HFFc6 (cell line): ENCODE measurements at places on chromosomes 7 and 10.
A peak's percentile ranks its signal among the peaks of the same experiment; 100 is the strongest.

DNA sequence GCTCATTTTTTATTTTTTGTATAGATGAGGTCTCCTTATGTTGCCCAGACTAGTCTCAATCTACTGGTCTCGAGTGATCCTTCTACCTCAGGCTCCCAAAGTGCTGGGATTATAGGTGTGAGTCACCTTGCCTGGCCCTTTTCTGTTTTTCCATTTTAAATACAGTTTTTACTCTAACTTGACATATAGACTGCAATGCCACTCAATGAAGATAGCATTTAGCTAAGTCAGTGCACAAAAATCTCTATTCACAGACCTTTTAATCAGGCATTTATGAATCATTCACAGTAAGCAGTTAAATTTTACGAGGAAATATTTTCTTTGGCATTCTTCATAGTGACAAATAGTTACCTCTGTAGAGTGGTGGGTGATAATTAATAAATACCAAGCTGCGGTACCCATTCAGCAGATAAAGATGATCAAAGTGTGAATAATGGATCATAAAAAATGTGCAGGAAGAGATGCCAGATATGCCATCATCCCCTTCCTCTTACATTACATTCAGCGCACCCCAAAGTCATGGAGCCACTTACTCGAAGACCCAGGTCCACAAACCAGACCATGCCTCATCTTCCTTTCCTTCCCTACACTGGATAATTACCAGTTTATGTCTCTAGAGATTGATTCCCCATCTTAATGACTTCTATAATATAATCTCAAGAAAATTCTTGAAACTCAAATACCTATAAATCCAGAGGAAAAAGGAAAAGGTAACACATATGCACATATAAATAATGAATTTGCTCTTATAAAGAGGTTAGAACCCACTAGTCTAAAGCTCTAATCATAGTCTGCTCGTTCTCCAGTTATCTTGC lies 56.0 kb downstream of the UBE2H start:
- H3K4me3 ChIP-seq, result peak overlapping the region; percentile 25; the same call in 1 of the 2 replicates
- H3K27me3 ChIP-seq, result no peaks in the 10 kb centered on the region
- peaks cover 45% of the 10 kb centered on the region for H3K4me1 ChIP-seq
- peaks cover 19% of the 10 kb centered on the region for H3K36me3 ChIP-seq
- H3K27ac ChIP-seq, result peak overlapping the region; percentile 66

DNA sequence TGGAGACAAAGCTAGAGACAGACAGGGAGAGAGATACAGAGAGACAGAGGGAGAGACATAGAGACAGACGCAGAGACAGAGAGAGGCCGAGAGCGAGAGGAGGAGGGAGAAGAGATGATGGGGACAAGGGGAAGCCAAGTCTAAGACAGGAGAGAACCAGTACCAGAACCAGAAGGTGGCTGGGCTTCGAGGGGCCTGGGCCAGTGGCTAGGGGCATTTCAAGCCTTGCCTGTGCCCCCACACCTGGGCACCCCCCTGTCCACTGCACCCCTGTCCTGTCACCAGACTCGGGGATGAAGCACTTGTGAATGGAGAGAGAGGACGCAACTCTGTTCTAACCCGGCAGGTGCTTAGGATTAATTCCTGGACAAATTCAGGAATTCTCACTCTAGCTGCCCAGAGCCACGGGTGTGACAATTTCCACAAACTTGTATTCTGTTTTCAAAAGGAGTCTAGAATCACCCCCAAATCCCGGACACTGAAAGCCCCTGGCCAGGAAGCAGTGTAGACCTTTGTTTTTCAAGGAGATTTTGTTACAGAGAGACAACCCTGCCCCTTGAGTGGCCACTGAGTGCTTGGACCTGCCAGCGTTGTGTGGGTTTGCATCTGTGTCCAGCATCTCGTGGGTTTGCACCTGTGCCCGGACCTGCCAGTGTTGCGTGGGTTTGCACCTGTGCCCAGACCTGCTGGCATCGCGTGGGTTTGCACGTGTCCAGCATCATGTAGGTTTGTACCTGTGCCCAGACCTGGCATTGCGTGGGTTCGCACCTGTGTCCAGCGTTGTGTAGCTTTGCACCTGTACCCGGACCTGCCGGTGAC lies 157.3 kb downstream of the WDR37 start:
- DNase-seq, result no peak
- H3K4me3 ChIP-seq, result no peak overlapping the region
- no peak overlapping the region for H3K27ac ChIP-seq
- no peaks in the 10 kb centered on the region for H3K36me3 ChIP-seq
- H3K4me1 ChIP-seq, result no peaks in the 10 kb centered on the region
- no peaks in the 10 kb centered on the region; the same call in 1 of the 2 replicates for H3K27me3 ChIP-seq

DNA sequence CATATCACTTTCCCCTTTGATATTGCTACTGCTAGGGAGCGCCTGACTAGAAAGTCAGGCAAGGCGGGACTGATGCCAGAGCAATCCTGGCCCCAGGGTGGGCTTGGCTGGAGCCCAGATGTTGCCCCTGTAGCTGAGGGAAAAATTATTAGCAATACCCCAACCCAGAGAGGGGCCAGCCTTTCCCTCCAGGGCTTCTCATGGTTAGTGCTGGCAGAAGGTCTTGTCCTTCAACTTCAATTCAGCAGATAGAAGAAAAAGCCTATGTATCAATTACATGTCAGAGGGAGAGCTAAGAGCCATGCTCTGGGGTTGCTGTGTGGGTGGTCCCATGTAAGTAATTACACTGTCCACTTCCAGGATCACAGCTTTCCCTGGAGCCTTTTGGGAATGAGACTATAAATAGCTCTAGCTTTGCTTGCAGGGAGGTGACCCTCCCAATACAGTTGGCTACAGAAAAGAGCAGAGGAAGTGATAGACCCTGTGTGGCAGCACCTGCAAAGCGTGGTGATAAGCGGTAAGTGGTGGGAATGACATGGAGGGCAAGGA lies 579.1 kb downstream of the CCSER2 start:
- peaks cover 2% of the 10 kb centered on the region for H3K27me3 ChIP-seq
- H3K36me3 ChIP-seq, result no peaks in the 10 kb centered on the region
- no peaks in the 10 kb centered on the region for H3K4me1 ChIP-seq
- no peak for DNase-seq
- H3K4me3 ChIP-seq, result no peak overlapping the region

DNA sequence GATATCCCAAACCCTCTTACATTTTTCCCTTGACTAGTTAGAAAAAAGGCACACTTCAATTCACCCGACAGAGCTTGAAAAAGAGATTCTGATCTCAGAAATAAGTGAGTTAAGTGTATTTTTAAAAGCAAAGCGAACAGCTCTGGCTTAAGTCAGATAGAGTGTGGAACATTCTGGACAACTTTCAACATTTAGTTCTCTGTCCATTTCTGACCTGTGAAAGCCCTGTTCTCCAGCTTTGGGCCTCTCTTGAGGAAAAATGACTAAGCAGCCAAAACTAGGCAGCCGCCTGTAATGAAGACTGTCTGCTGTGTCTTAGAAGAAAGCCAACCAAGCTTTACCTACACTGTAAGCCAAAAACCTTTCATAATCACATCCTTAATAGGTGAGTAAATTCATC lies 50.5 kb downstream of the CDK6 start:
- H3K36me3 ChIP-seq, result peaks cover 65% of the 10 kb centered on the region
- DNase-seq, result peak; percentile 57
- H3K4me1 ChIP-seq, result peaks cover 87% of the 10 kb centered on the region
- no peak overlapping the region; the same call in none of the 2 replicates for H3K4me3 ChIP-seq

DNA sequence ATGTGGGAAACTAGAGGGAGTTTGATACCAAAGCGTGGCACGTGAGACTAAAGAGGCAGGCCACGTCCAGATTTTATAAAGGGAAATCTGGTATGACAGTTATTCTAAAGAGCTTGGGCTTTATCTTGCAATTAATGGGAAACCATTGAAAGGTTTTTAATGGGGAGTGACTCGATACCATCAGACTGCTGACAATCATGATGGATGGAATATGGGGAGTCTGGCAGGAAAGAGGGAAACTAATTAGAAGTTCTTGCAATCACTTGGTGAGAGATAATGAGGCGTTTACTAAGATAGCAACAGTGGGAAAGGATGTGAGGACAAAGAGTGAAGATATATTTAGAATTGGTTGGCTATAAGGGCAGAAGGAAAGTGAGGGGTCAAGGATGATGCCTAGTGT lies 94.0 kb downstream of the MBL2 start:
- H3K4me3 ChIP-seq, result no peak overlapping the region
- peaks cover 17% of the 10 kb centered on the region for H3K4me1 ChIP-seq
- no peaks in the 10 kb centered on the region for H3K36me3 ChIP-seq
- DNase-seq, result no peak
- no peaks in the 10 kb centered on the region; the same call in 1 of the 2 replicates for H3K27me3 ChIP-seq
- H3K27ac ChIP-seq, result no peak overlapping the region

DNA sequence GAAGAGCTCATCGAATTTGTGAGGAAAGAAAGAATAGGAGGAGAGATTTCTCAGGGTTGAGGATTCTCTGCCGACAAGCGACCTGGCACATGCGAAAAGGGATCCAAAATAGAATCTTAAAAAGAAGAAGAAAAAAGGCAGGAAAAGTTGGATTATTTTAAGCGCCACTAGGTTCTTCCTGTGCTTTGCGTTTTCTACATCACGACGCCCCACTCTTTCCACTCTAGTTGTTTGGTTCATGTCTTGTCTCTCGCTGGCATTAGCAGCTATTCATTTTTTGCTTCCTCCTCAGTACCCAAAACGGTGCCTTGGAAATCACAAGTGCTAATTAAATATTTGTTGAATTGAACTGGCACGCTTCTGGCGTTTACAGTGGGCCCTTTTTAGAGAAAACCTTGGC lies 674 bp upstream of the FRA10AC1 start:
- H3K4me3 ChIP-seq, result no peak overlapping the region
- no peaks in the 10 kb centered on the region for H3K4me1 ChIP-seq
- no peaks in the 10 kb centered on the region for H3K27me3 ChIP-seq
- no peak for DNase-seq
- no peak overlapping the region for H3K27ac ChIP-seq
- H3K36me3 ChIP-seq, result no peaks in the 10 kb centered on the region

- H3K4me1 ChIP-seq, result no peaks in the 10 kb centered on the region
- no peaks in the 10 kb centered on the region for H3K36me3 ChIP-seq
- H3K27ac ChIP-seq, result no peak overlapping the region
- no peaks in the 10 kb centered on the region; the same call in 1 of the 2 replicates for H3K27me3 ChIP-seq
- no peak overlapping the region for H3K4me3 ChIP-seq
- no peak for DNase-seq
Observed at GRCh38 chr7:31648288-31648687, 38.7 kb upstream of the PPP1R17 start.

GRCh38 chr10:110258542-110258941 lies 46.2 kb downstream of the SMNDC1 start:
- no peak for DNase-seq
- no peaks in the 10 kb centered on the region for H3K27me3 ChIP-seq
- H3K4me1 ChIP-seq, result peaks cover 9% of the 10 kb centered on the region; the same call in 1 of the 2 replicates

- peaks cover 18% of the 10 kb centered on the region for H3K27me3 ChIP-seq
- DNase-seq, result no peak
- no peak overlapping the region for H3K27ac ChIP-seq
Observed at GRCh38 chr7:112370436-112370835, 79.8 kb upstream of the IFRD1 start.

- peaks cover 45% of the 10 kb centered on the region for H3K4me1 ChIP-seq
- no peak overlapping the region for H3K27ac ChIP-seq
- H3K27me3 ChIP-seq, result peaks cover 2% of the 10 kb centered on the region; the same call in 1 of the 2 replicates
- no peak overlapping the region for H3K4me3 ChIP-seq
Observed at GRCh38 chr10:33309406-33309805, 25.1 kb downstream of the NRP1 start.

GRCh38 chr10:81031774-81032173 lies 494.1 kb downstream of the SH2D4B start:
- no peak overlapping the region for H3K4me3 ChIP-seq
- no peaks in the 10 kb centered on the region for H3K4me1 ChIP-seq
- H3K27ac ChIP-seq, result no peak overlapping the region
- peaks cover 9% of the 10 kb centered on the region for H3K36me3 ChIP-seq
- DNase-seq, result no peak

- H3K27ac ChIP-seq, result no peak overlapping the region
- peaks cover 13% of the 10 kb centered on the region for H3K27me3 ChIP-seq
- no peaks in the 10 kb centered on the region for H3K4me1 ChIP-seq
- H3K36me3 ChIP-seq, result no peaks in the 10 kb centered on the region
- DNase-seq, result no peak
- no peak overlapping the region for H3K4me3 ChIP-seq
Observed at GRCh38 chr7:946256-946996, 8.1 kb downstream of the ADAP1 start.

DNA sequence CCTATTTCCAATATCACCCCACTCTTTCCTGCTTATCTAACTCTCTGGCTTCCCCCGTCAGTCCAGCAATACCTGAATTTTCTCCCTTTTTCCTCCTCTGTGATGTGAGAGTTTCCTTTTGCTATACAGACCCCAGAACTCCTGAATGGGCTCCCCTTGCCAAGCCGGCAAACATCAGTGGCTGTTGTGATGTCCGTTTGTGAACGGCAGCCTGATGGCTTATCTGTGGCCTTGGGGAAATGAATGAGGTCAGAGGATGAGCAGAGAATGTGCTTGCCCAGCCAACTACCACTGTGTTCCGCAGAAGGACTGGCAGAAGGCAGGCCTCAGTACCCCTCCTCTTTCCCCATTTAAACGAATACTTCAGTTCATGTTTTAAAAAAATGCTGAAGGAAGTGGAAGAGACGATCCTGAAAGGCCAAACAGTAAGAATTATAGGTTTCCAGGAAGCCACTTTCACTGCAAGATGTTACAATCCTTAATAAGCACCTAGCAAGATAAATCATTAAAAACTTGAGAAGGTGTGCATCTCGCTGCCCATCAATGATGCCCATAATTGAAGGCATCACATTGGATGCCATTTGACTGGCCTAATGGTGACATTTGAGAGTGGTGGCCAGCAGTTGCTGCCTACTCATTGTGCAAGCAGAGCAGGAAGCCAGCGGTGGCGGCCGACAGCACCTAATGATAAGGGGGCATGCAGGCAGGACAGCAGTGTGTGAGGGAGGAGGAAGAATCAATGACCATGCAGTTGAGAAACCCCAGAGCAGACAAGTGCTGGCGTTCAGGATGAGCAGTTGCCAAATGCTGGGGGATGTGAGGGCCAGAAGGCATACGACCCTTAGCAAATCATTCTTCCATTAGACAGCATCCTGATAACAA lies 31.5 kb downstream of the SLC18A2 start:
- no peak overlapping the region for H3K4me3 ChIP-seq
- H3K36me3 ChIP-seq, result no peaks in the 10 kb centered on the region
- no peak overlapping the region for H3K27ac ChIP-seq
- peaks cover 2% of the 10 kb centered on the region for H3K27me3 ChIP-seq
- peaks cover 10% of the 10 kb centered on the region for H3K4me1 ChIP-seq

DNA sequence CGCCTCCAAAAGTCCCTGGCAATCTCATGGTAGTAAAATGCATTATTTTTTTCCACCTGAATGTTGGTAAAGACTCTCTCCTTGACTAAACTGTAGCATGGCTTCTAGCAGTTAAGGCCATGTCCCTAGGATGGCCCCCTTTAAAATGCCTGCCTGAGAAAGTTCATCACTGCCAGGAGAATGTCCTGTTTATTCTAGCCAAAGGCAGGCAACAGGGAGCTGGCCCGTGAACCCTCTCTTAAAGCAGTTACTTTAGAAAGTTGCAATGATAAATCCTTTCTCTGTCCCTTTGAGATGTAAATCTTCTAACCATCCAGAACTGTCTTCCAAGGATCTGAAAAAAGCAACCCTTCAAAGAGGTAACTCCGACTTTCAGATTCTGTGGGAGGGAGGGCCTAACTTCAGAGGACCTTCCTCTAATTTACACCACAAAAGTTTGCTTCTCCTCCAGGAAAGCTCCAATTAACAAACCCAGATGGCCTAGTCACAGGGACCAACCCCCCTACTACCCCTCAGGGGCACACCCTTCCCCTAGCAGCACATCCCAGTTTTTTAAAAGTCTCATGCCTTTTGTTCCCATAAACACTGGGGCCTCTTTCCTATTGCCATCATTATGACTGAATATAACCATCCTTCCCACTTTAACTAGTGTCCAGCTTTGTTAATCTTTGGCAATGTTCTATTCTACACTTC lies 5.5 kb downstream of the DNTT start:
- peaks cover 9% of the 10 kb centered on the region for H3K27me3 ChIP-seq
- no peak for DNase-seq
- H3K4me1 ChIP-seq, result no peaks in the 10 kb centered on the region
- no peaks in the 10 kb centered on the region for H3K36me3 ChIP-seq

- no peak overlapping the region for H3K27ac ChIP-seq
- DNase-seq, result no peak
- no peak overlapping the region for H3K4me3 ChIP-seq
- peaks cover 25% of the 10 kb centered on the region for H3K36me3 ChIP-seq
Observed at GRCh38 chr7:22442882-22443369, 57.1 kb downstream of the STEAP1B start.
